ENCODE measurements at places on chromosomes 1 and 21.

DNA sequence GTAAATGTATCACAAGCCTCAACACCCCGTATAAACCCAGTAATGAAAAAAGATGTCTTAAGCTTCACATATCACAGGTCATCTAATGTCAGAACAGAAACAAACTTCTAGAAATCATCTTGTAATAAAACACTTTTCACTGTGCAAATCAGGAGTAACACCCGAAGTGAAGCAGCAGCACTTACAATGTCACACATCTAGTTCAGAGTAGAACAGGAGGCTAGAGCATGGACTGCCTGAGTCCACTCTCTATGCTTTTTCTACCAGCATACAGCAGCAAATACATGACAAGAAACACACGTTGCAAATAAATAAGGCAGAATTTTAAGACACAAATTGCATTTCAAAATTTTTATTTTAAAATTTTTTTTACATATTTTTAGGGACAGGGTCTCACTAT, 57.2 kb downstream of the AKT3 start:
- DNase-seq: no peak

DNA sequence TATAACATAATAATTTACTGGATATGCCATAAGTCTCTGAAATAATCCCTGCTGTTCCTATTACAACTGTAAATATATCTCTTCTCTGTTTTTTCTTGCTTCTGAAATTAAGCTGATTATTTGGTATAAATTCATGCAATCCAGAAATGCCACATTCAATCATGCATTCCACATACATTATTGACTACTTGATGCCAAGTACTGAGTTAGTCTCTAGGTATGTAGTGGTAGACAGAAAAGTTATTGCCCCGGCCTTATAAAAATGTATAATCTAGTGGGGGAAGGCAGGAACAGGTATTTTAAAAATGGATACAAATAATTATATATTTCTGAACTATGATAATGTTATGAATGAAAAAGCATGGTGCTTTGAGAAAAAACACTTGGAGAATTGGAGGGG, 338.6 kb upstream of the SNX7 start:
- peak; percentile 46 for DNase-seq

- DNase-seq: peak; percentile 90
Observed at GRCh38 chr21:26587736-26588201, 14.7 kb upstream of the CYYR1 start.

GRCh38 chr1:65979136-65980044, 186.7 kb downstream of the PDE4B start:
- no peak for DNase-seq

Measured in RWPE1 (cell line).